NCI-H446 treated with DMSO at 0.1 percent for 48 hours (cell line): ENCODE measurements at places on chromosomes 2 and 18.

- DNase-seq: no peak
These were observed 41.5 kb downstream of the RNF144A start for GRCh38 chr2:6958616-6959235.

GRCh38 chr2:221675201-221675908, 103.3 kb upstream of the EPHA4 start:
- no peak for DNase-seq

DNA sequence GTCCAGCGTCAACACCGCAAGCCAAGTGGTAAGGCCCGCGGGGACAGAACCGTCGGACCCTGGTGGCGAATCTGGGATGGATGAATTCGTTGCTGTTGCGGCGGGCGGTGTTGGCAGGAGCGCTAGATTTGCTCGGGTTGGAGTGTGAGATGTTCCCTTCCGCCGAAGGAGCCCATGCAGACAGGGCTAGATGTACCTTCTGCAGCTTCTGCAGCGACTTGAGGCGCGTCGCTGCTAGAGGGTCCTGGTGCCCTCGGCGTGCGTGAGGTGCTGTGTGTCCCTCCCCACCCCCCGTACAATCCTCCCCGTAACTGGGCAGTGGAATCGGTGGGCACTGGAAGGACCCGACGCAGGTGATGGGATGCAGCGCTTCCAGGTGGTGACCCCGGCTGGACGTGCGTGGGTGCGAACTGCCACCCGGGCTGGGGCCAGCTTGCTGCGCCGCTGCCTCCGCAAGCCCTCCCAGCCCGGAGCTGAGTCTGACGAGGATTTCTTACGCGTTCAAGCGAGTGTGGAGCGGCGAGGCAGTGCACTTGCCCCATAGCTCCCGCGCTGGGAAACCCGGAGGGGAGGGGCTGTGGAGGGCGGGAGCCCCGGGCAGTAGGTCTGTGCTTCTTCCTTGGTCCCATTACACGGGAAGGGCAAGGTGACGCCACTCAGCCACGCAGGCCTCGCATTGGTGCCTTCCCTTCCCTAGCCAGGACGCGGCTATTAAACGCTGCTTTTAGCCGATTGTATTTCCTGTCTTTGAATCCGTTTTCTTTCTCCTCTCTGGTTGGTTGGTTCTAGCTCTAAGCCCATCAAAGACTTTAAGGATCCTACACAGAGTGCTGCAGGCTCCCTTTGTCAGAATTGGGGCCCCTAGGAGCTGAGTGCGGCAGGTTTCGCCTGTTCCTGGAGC, 34.2 kb downstream of the CHRNA1 start:
- DNase-seq: no peak

DNA sequence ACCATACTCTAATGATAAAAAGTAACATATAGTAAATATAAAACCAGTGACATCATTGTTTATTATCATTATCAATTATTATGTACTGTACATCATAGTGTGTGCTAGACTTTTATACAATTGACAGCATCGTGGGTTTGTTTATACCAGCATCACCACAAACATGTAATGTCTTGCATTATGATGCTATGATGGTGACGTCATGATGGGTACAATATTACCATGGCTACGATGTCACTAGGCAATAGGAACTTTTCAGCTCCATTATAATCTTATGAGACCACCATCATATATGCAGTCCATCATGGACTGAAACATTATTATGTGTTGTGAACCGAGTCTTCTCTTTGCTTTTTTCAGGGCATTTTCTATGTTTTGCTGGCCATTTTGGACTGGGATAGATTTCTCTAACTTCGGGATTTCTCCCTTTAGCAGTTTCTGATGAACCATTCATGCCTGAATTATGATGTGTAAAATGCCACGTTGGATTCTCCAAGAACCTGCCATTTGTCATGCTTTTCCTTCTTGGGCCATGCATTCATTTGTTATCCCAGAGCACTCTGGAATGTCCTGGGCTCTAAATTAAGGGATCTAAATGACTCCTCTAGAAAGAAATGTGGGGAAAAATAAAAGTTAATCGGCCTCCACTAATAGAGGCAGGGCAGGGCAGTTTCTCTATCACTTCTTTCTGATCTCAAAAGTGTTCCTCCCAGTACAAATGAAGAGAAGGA, 325.6 kb upstream of the TNP1 start:
- DNase-seq: no peak

- DNase-seq: no peak
These were observed 42.3 kb downstream of the STPG4 start for GRCh38 chr2:47112665-47113435.

DNA sequence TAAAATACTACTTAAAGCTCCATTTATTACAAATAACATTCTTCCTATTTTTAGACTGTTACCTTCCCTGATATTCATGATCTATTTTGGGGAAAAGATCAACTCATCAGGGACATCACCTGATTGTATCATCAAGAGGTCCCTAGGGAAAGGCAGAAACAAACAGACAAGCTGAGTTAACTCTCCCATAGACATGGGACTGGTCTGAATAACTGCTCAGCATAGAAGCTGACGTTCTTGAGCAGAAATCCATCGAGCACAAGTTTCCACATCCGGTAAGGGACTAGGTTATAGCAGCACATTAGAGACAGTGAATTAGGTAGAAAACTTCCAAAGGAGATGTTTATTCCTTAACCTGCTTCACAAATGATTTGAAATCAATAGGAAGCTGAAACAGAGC, 1100.4 kb upstream of the SLC39A10 start:
- DNase-seq: no peak

DNA sequence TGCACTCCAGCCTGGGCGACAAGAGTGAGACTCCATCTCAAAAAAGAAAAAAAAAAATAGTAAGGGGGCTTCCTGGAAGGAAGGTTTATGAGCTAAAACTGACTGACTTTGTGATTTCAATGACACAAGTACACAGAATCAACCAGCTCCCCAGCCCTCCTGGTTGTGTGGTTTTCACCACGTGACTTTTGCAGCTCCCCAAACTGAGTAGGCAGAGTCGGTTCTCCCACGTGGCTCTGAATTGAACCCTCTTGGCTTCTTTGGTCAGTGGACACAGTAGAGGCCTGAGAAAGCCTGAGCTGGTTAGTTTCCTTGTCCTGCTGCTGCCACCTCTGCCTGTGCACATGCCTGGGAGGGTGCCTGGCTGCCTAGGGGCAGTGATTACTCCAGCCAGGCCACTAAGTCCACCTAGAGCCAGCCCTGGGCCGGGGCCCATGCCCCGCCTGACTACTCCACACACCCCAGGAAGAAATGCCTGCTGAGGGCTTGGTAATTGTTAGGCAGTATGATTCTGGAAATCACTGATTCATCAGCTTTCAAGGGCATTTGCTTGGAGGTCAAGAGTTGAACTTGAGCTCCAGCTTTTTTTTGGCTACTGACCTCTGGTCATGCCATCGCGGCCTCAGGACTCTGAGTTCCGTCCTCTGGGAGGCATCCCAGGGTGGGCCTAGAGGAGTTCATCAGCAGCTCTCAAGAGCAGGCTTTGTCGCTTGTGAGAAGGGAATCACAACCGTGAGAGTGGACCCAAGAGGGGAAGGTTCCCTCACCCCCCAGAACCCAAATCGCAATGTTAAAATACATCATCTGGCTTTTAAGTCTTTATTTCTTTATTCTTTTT, 431.9 kb upstream of the HS6ST1 start:
- DNase-seq: no peak

- DNase-seq: no peak
These were observed 48.4 kb downstream of the ATP8B1 start for GRCh38 chr18:57754577-57755338.

- DNase-seq: no peak
These were observed 42.5 kb downstream of the PPM1B start for GRCh38 chr2:44211183-44211582.

GRCh38 chr2:13650586-13651180, 933.9 kb downstream of the TRIB2 start:
- DNase-seq: no peak

DNA sequence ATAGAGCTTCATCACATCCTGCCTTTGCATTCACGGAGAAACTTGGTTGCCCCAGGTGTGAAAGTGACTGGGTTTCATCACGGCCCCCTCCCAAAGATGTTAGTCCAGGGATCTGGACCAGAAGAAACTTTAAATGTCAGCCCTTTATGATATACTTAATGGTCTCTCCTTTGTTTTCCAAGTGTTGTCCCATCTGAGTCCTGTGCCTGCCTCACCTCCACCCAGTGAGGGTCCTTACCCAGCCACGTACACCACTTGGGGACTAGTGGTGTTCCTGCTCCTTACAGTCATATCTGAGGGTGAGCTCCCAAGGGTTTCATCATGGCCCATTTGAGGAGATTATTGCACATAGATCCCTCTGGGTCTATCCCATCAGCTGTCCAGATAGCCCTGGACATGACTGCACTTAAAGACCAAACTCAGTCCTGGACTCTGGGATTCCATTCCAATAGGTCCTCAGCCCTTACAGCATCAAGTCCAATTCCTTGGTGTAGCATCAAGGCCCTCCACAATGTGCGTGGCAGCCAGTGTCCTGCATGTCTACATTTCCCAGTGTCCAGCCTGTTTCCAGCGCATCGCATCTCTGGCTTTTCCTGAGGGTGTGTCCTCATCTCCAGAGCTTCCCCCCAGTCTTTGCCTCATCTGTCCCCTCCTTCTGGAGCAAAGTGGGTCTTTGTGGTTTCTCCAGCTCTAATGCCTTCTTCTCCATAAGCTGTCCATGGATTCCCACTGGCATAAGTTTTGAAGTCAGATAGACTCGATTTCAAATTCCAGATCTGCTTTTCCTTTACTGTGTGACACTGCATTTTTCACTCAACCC, 351.6 kb downstream of the MYCN start:
- DNase-seq: no peak

DNA sequence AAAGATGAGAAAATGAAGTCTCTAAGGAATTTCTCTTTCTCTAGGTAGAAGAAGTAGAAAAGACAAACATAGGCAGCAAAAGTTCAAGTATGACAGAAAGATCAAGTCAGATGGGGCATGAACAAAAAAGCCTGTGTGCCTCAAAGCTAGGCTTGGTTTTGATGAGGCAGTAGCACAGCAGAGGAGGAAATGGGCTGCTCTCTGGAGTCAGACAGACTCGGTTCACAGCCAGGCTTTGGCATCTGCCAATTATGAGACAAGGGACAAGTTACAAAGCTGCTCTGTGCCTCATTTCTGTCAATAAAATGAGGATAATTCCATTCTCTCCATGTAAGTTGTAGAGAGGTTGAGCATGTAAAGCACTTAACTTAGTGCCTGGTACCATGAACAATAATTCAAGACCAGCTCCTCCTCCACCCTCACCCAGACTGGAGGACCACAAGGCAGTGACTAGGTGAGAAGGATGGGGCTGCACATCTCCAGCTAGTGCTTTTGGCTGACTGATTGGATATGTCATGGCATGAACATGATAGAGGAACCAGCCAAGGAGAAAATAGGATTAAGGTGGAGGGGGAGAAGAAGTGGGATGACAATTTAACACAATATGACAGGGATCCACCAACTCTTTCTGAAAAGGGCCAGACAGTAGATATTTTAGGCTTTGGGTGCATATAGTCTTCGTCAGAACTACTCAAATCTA, 84.6 kb downstream of the TMEM163 start:
- DNase-seq: no peak

DNA sequence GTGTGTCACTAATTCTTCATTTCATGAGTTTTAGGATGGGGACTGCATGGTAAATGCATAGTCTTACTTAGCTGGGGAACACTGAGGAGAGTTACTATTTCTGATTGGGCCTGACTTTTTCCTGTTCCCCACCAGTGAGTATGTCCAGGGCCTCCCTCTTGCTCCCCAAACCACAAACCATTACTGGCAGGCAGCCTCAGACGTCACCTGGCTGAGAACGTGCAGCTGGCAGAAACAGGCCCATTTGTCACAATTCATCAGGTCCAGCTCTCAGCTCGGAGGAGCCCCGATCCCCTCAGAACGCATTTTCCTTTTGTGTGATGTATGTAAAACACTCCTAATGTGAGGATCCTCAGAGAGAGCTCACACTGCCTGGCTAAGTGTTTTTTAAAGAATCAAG, 71.7 kb upstream of the SIX3 start:
- DNase-seq: no peak

DNA sequence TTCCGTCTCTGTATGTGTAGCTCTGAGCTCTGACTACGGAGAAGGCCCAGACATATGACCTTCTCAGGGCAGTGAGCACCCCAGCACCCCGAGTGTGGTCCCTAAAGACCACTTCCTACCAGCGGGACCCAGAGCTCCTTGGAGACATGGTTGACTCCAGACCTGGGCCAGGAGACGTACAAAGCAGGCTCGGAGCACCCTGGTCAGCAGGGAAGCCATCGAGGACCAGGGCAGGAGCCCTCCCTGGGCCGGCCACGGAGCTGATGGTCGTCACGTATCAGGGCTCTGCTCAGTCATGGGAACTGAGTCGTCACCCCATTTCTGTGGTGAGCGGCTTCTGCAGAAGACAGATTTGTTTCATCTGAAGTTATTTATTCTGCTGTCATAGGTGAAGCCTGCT, 12.8 kb upstream of the NEU4 start:
- no peak for DNase-seq

DNA sequence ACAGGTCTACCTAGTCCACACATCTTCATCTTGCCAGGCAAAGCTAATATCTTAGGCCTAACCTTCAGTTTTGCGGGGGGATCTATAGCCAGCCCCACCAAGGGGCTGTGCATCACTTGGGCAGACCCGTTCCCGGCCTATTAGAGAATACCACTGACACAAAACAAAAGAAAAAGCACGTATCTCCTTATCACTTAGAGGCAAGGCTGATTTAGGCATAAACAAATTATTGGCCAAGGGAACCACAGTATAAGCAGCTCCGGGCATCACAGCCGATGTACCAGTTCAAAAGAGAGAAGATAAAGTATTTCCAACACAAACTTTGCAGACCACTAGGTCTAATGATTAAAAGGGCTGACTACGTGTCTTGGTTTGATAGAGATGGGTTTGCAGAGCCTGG, 248.0 kb downstream of the TCF4 start:
- DNase-seq: no peak

DNA sequence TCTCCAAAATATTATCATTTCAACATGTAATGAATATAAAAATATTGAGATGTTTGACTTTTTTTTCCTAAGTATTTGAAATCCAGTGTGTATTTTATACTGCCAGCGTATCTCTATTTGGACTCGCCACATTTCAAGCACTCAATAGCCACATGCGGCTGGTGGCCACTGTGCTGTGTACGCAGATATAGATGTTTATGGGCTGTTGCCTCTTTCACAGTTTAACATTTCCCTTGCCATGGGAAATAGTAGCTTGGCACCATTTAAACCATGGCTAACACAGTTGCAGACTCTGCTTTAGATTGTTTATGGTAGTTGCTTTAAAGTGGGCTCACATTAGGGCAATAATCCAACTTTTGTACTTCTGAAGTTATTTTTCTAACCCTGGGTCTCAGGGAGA, 136.6 kb upstream of the ITGB6 start:
- no peak for DNase-seq

DNA sequence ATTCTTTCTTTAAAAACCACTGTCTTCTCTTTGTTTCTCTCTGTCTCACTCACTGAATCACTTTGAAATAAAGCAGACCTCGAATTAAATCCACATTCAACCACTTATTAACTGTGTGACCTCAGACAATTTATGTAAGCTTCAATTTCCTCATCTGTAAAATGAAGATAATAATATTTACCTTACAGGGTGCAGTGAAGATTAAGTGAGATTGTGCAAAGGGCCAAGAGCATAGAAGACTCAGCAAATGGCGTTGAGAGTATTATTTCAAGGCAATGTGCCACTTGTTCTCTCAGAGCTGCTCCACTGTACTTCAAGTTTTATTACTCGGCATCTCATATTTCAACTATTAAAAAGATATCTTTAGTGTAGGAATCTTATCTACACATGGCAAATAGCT, 454.2 kb upstream of the HNRNPA3 start:
- no peak for DNase-seq
